ENCODE measurements at places on chromosomes 1 and 21. TPM values are rescaled to one million over a fixed set of nuclear protein-coding genes. Genes with fewer than 3 reads are reported as not detected.
A peak's percentile ranks its signal among the peaks of the same experiment; 100 is the strongest.

Gene AGPAT3
- 52.2 TPM for total RNA-seq

Gene ACADM
- 27.1 TPM for total RNA-seq

GRCh38 chr1:53582211-53583020 lies 123.2 kb downstream of the DMRTB1 start:
- no peak for DNase-seq

Gene ANKRD65
- total RNA-seq = 1.6 TPM

GRCh38 chr1:70353601-70354331 lies 756 bp downstream of the ANKRD13C start:
- peak; percentile 57 for DNase-seq

Gene SAMD13
- total RNA-seq = under 0.01 TPM

Gene THEM5
- not detected for total RNA-seq

GRCh38 chr1:219460896-219461815 lies 151.7 kb downstream of the ZC3H11B start:
- peak; percentile 69 for DNase-seq

DNA sequence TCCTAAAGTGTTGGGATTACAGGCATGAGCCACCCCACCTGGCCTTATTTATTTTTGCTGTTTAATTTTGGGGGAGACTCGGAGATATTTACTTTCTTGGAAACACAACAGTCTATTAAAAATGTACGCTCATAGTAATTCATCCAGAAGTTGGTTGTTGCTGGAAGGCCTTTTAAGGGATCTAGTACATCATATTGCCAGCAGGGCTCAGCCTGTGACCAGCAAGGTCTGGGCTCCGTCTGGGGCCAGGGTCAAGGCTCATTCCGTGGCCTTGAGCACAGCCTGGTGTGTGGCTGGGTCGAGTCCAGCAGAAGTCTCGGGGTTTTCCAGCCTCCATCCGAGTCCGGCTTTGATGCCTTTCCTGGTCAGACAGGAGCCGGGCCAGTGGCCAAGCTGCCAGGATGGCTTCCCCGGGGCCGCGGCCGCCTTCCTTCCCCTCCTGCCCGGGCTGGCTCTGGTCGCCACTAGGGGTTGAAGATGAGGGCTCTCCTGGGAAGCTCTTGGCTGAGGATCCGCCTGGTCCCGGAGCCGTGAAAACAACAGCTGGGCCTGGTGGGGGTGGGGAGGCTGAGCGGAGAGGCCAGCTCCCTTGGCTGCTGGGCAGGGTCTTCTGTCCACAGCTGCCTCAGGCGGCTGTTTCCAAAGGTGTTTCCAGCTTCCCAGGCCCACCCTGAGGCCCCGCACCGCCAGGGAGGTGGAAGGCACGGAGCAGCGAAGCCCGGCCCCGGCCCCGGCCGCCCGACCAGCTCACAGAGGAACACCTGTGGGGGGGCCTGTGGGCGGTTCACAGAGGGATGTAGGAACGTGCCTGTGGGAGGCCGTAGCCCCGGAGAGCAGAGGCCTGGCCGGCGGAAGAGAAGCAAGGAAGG lies 5.1 kb upstream of the VWA1 start:
- DNase-seq = peak; percentile 76

GRCh38 chr1:76501586-76502219 lies 365.6 kb upstream of the ST6GALNAC5 start:
- no peak for DNase-seq

- no peak for DNase-seq
Observed at GRCh38 chr1:59768792-59769735, 45.7 kb upstream of the HOOK1 start.

GRCh38 chr1:36560177-36560576 lies 77.5 kb upstream of the CSF3R start:
- no peak for DNase-seq

Gene SGIP1
- total RNA-seq = 98.9 TPM

DNA sequence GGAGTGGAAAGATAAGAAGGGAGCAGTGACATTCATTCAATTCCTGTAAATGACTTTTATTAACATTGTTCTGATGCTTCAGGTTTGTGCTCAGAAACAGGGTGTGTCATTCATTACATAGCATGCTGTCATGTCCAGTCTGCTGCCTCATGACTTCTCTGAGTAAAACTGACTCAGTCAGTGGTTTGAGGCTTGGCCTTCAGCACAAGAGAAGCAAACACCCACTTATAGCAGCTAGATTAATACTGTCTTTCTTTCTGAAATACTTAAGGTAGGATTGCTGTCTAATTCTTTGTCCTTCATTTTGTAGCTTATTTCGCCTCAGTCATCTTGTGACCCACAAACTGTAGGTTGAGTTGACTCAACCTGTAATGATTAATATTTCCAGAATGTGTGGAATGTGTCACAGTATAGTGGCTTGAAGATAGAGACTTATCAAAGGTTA lies 32.9 kb downstream of the RASAL2 start:
- DNase-seq = peak; percentile 70

- DNase-seq = no peak
Observed at GRCh38 chr21:44043613-44044012, 31.5 kb downstream of the TRAPPC10 start.

DNA sequence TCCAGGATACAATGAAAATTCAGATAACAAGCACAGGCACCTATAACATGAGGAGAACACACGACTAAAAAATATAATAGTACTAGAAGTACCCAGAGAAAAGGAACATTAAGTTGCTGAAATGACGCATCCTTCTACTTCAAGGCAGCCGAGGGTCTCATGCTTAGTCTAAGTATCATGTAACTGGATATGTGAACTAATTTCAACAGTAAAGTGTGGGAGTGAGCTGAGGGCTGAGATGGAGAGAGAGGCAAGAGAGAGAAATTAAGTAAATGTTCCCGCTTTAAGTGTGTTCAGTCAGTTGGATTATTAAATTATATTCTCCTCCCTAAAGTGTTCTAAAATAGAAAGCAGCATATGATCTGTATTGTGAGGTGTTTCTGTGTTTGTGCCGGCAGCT lies 152.2 kb upstream of the KRTAP19-8 start:
- DNase-seq = no peak

- peak; percentile 60 for DNase-seq
Observed at GRCh38 chr1:186605762-186606350, 74.4 kb downstream of the PTGS2 start.

DNA sequence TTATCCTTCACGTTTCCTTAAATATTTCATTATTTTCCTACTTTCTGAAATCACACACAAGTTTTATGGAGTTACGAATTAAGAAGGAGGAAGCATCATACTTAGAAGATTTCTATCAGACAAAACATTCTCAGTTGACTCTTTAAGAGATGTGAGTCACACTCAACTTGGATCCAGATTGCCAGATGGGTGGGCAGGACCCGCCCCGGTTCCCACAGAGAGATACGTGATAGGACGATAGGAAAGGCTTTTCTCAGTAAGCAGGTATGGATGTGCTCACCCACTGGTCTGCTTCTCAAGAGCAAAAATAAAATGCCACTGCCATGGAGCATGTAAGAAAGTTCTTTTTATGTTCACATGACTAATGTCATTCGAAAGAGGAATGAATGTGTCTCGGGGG lies 392.6 kb downstream of the MRPL39 start:
- DNase-seq = no peak

GRCh38 chr1:229093238-229093540 lies 177.7 kb upstream of the RAB4A start:
- no peak for DNase-seq

Gene TSPEAR
- not detected for total RNA-seq

- DNase-seq = peak; percentile 37
Observed at GRCh38 chr1:97243973-97244560, 522.5 kb downstream of the PTBP2 start.

Gene LCE1B
- not detected for total RNA-seq

DNA sequence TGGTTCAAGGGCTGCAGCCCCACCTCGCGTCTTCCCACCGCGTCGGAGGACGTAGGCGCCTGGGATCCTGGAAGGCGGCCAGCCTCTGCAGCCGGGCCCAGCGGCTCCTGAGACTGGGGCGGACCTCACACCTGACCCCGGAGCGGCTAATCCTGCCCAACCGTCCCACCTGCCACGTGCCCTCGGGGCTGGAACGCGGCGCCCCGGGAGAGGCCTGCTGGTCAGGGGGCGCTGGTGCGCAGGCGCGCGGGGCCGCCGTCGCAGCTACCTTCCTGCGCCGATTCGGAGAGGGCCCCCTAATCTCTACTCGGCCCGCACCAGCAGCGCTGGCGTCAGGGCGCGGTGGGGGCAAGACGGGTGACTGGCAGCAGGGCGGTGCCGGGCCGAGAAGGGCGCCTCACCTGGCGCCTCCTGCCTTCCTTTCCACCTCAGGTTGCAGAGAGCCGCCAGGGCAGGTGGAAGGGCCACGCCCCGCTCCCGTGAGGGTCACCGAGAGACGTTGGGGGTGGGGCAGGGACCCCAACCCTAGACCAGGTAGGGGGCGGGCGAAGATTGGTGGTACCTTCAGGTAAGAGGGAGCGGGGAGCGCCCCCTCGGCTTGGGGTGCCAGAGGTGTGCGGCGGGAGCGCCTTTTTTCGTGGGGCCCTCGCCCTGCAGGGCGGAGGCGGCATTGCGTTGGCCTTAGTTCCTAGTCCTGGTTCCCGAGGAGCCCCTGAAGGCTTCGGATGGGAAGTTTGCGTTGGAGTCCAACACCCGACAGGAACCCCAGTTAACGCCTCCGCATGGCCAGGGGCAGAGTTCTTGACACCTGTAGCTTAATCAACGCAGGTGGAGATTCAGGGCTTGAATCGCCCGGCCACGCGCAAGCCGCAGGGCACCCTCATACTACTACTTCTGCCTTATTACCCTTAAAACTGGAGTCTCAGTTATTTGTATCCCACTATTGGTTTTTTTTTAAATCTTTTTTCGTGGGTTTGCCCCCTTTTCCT lies at the start of gene TDRD5:
TDRD5 (plus strand) TSS at position 241 of the 989 bp plus-strand sequence. CDS start 784 bp downstream, outside the sequence.
- DNase-seq = no peak
